Body of pancreas (tissue), 4 donors: ENCODE measurements at places on chromosomes 13 and 19. TPM values are rescaled to one million over a fixed set of nuclear protein-coding genes. Genes with fewer than 3 reads are reported as not detected.

GJA3 gene
- not detected for total RNA-seq

UHRF1 gene
- total RNA-seq = 3.3 TPM

- peaks cover 6% of the 10 kb centered on the region for H3K4me1 ChIP-seq
- H3K36me3 ChIP-seq = no peaks in the 10 kb centered on the region
- no peak overlapping the region for H3K4me3 ChIP-seq
- no peaks in the 10 kb centered on the region for H3K27me3 ChIP-seq
These were observed 2.9 kb downstream of the KLK12 start for GRCh38 chr19:51031880-51032225.

GRCh38 chr13:71906448-71906847, 39.4 kb upstream of the DACH1 start:
- no peak for DNase-seq
- H3K4me3 ChIP-seq = no peak overlapping the region
- H3K4me1 ChIP-seq = no peaks in the 10 kb centered on the region
- H3K36me3 ChIP-seq = no peaks in the 10 kb centered on the region

DNA sequence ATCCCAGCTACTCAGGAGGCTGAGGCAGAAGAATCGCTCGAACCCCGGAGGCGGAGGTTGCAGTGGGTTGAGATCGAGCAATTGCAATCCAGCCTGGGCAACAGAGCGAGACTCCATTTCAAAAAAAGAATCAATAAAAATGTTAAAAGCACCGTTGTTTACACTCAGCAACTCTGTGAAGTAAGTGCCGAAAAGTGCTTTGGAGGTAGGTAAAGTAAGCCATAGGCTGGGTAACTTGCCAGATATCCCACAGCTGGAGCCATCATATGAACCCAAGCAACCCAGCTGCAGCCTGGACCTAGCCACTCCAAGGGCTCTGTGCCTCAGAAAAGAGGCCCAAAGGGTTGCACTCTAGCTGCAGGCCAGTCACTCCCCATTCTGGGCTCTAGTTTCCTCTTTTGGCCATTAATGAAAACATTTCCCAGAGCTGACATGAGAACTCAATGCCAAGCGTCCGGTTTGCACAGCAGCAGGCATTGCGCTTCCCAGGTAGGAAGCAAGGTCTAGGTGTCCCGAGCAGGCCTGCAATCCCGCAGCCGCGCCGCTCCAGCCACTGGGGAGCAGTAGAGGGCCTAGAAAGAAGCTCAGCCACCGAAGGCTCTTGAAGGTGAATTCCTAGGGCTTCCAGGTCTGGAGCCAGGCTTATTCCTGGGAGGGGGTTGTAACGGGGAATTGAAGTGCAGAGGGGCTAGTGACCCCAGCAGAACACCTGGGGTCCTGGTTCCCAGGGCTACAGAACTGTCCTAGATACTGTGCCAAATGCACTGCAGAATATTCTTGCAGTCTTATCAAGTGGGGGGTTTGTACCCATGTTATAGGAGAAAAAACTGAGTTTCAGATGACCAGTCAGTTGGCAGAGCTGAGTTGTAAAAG, 4.1 kb upstream of the CD79A start:
- H3K27me3 ChIP-seq = no peaks in the 10 kb centered on the region
- peak; percentile 86 for DNase-seq
- H3K27ac ChIP-seq = no peak overlapping the region
- H3K4me1 ChIP-seq = peaks cover 12% of the 10 kb centered on the region
- peaks cover 12% of the 10 kb centered on the region for H3K36me3 ChIP-seq
- H3K4me3 ChIP-seq = no peak overlapping the region

DNA sequence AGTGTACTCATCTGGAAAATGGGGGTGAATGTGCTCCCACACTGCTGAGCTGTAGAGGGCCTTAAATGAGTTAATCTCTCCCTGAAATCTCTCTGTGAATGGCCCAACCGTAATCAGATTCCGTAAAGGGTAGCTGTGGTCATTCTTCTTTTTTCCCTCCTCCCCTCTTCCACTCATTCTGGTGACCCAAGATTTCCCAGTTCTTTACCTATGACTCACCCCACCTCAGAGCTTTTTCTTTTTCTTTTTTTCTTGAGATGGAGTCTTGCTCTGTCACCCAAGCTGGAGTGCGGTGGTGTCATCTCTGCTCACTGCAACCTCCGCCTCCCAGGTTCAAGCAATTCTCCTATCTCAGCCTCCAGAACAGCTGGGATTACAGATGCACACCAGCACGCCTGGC, 33.3 kb upstream of the MUC16 start:
- no peaks in the 10 kb centered on the region for H3K36me3 ChIP-seq
- no peaks in the 10 kb centered on the region for H3K27me3 ChIP-seq
- H3K27ac ChIP-seq = no peak overlapping the region
- no peak overlapping the region for H3K4me3 ChIP-seq

DNA sequence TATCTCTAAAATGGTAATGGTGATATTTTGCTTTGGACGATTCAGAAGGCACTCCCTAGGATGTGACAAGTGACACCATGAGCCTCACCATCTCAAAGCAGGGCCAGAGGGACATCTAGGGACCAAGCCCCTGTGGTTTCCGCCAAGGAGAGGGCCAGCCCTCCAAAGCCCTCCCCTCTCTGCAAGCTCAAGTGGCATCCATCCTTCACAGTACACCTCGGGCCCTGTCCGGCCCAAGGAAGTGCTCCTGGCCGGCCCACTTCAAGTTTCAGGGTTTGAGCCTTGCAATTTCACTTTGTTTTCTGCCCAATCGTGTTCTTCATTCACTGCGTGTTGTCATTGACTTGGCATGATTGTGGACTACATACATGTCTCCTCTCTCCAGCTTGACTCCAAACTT, 82.5 kb downstream of the TSHZ3 start:
- no peak overlapping the region for H3K27ac ChIP-seq
- no peaks in the 10 kb centered on the region for H3K4me1 ChIP-seq

FUT2 gene
- 2.0 TPM for total RNA-seq

DNA sequence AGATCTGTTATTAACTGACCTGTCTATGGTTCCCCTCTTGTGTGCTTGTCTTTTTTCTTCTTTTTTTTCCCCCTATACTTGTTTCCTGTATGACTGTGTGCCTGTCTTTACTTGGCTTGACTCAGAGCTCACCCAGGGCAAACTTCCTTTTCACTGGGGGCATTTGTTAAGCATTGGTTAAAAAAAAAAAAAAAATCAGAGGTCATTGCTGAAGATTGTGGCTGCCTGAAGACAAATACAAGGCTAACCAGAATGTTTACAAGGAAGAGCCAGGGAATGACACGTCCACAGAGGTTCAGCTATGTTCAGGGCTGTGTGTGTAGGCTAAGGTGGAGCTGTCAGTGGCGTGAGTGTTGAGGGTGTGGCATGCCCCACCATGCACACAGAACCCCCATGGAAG, 47.1 kb downstream of the LNX2 start:
- H3K27ac ChIP-seq = no peak overlapping the region
- H3K4me1 ChIP-seq = peaks cover 21% of the 10 kb centered on the region
- no peak overlapping the region for H3K4me3 ChIP-seq
- no peaks in the 10 kb centered on the region for H3K27me3 ChIP-seq
- H3K36me3 ChIP-seq = peaks cover 3% of the 10 kb centered on the region

- no peak overlapping the region for H3K27ac ChIP-seq
- H3K27me3 ChIP-seq = no peaks in the 10 kb centered on the region
- H3K36me3 ChIP-seq = no peaks in the 10 kb centered on the region
These were observed 610.9 kb upstream of the PCDH9 start for GRCh38 chr13:67841071-67841470.

MYO16 gene
- total RNA-seq = under 0.01 TPM

- H3K4me1 ChIP-seq = peaks cover 13% of the 10 kb centered on the region
- peak overlapping the region; percentile 72 for H3K27ac ChIP-seq
- no peaks in the 10 kb centered on the region for H3K27me3 ChIP-seq
- no peak overlapping the region for H3K4me3 ChIP-seq
- peak; percentile 67 for DNase-seq
These were observed 18.2 kb upstream of the IGFL1 start for GRCh38 chr19:46211201-46211881.

DNA sequence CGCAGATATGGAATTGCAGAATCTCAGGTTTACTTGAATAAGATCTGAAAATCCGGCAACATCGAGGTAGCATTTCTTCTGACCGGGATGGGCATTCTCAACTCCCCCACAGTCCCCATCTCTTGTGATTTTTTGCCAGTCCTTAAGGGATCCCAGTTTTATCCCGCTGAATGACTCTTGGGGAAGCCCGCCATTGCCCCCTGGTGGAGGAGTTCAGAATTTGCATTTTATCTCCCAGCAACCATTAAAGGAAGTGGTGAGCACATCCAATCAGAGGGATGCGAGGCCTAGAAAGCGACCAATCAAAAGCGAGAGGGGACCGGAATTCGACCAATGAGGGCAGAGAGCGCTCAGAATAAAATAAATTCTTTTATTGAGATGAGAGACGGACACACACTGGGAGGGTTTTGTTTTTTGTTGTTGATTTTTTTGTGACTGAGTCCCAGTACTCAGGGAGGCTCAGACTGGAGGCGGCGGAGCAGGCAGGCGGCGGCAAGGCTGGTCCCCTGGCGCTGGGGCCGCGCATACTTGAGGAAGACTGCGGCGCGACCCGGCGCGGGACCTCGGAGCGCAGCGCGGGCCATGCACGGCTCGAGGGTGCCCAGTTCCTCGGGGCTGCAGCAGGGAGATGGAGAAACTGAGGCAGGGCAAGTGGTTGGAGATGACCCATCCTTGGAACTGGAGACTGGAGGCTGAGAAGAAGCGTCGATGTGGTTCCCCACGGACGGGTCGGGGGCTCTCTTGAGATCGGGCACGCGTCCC, 3.9 kb upstream of the TTC9B start:
- H3K27me3 ChIP-seq = peaks cover 35% of the 10 kb centered on the region
- peaks cover 27% of the 10 kb centered on the region for H3K4me1 ChIP-seq
- no peak overlapping the region for H3K4me3 ChIP-seq
- H3K36me3 ChIP-seq = no peaks in the 10 kb centered on the region
- H3K27ac ChIP-seq = no peak overlapping the region
- DNase-seq = peak; percentile 86
